Bronchial smooth muscle cell (primary cell): ENCODE measurements at places on chromosomes 7 and 10. TPM values are rescaled to one million over a fixed set of nuclear protein-coding genes. Genes with fewer than 3 reads are reported as not detected.

The PDSS1 gene
- total RNA-seq, result 1.6 and 2.8 TPM in 2 replicates

The HILPDA gene
- 8.9 and 10.1 TPM in 2 replicates for total RNA-seq

The FOXI2 gene
- total RNA-seq, result not detected in 2 replicates

The DCLRE1C gene
- 4.7 and 11.8 TPM in 2 replicates for total RNA-seq

The NAT16 gene
- not detected in 2 replicates for total RNA-seq

The ANXA8 gene
- 0.32 and 0.52 TPM in 2 replicates for total RNA-seq

The ATP6V0A4 gene
- not detected in 2 replicates for total RNA-seq

The GPR26 gene
- total RNA-seq, result not detected in 2 replicates
